ENCODE measurements at places on chromosomes 6 and 20.
A peak's percentile ranks its signal among the peaks of the same experiment; 100 is the strongest.

GRCh38 chr6:97068211-97068610 is 143.7 kb downstream of the KLHL32 start:
- no peak for DNase-seq

DNA sequence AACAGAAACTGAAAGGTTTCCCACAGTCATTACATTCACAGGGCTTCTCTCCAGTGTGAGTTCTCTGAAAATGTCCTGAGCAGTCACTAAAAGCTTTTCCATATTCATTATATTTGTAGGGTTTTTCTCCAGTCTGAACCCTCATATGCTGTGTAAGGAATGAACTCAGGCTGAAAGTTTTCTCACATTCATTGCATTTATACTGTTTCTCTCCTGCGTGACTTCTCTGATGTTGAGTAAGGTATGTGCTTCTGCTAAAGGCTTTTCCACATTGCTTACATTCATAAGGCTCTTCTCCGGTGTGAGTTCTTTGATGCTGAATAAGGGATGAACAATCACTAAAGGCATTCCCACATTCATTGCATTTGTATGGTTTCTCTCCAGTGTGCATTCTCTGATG is 29.8 kb upstream of the ZNF391 start:
- no peak for DNase-seq

DNA sequence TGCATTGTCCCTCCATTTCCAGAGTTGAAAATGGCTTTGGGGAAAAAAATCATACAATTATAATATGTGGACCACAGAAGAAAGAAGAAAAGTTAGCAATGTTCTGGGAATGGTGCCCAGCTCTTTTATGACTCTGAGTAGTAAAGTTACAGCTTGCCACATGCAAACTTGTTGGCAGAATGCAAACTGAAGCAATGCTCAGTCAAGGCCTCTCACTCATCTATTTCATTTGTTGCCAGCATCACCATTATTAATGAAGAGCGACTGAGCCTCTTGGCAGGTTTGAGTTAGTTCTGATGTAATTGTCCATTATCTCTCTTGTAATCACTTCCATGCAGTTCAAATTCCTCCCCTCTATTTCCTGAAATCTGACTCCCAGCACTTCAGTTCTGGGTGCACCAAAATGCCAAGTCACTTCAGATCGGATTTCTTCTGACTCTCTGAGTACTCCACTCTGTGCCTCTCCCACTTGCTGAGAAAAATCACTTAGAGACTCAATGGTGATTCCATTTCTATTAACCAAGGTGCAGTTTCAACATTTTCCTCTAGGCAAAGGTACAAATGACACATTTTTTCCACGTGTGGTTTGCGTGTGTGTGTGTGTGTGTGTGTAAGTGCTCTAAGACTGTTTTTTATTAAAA is 154.4 kb upstream of the STMND1 start:
- DNase-seq, result peak; percentile 100

- no peak for DNase-seq
Measured at GRCh38 chr6:164424489-164424888, 884.9 kb downstream of the C6orf118 start.

DNA sequence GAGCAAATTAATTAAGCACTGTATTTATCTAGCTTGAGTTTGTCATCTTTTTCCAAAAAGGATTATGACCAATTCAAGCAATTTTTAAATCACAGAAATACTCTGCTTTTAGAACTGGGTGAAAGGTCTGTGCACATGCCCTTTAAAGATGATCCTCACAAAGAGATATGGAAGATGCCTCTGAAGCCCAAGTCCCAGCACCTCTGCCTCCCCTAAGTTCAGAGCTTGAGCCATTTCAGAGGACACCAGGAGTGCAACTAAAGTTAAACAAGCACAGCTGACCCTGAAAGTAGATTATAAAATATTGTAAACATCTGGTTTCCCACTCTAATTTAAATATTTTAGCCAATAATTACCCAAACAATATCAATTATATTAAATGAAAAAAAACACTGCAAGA is 139.5 kb upstream of the BEND6 start:
- DNase-seq, result no peak

- no peak for DNase-seq
Measured at GRCh38 chr6:75188221-75188925, 17.5 kb downstream of the COL12A1 start.
